Upper lobe of left lung (tissue), 6 donors: ENCODE measurements at places on chromosomes 12 and 14. TPM values are rescaled to one million over a fixed set of nuclear protein-coding genes. Genes with fewer than 3 reads are reported as not detected.

- DNase-seq: no peak
These were observed 291.7 kb downstream of the ZFP36L1 start for GRCh38 chr14:68501171-68501570.

DNA sequence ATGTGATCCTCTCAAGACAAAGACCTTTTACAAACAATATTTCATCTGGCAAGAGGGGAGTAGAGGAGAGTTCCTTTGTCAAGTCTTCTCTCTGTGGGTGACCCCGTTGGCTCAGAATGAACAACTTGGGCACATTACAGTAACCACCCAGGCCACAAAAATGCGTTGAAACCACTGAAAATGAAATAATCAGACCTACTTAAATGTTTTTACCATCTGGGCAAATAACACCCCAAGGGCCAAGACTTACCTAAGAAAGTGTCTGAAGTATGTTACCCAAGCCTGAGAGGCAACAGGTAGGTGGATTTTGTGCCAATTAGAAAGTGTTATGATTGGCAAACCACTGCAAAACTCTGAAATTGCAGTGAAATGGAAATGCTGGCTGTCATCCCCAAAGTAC lies 1.3 kb downstream of the TC2N start:
- DNase-seq: no peak

- DNase-seq: no peak
These were observed 7.4 kb downstream of the GLRX5 start for GRCh38 chr14:95541932-95542930.

- no peak for DNase-seq
These were observed 1186.0 kb upstream of the SEL1L start for GRCh38 chr14:82719617-82720016.

DNA sequence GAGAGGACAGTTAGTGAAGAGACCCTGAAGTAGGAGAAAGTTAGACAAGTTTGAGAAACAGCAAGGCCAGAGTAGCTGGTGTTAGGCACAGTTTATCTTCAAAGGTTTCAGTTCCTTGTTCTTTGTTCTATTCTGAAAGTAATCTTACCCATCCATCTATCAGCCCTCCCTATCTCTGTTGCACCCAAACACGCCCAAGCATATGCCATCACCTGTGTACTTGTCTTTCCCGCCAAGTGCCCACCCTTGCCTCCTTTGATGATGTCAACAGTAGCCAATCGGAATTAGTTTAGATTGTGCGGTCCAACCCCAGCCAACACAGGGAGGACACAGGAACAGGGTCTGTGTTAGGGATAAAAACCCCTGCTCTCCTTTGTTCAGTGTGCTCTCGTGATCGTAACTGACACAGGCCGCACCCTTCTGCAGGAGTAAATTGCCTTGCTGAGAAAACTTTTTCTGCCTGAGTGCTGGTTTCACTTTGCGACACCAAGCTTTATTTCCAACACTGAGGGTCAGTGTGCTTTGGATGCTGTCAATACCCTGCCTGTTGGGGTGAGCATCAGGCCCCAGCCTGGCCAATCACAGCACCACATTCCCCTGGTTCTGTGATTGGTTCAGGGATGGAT lies 4.7 kb upstream of the TMEM229B start:
- DNase-seq: no peak

- no peak for DNase-seq
These were observed 44.5 kb downstream of the TMPRSS12 start for GRCh38 chr12:50887191-50887590.

- no peak for DNase-seq
These were observed 11.7 kb upstream of the RIPK3 start for GRCh38 chr14:24351517-24351916.

DNA sequence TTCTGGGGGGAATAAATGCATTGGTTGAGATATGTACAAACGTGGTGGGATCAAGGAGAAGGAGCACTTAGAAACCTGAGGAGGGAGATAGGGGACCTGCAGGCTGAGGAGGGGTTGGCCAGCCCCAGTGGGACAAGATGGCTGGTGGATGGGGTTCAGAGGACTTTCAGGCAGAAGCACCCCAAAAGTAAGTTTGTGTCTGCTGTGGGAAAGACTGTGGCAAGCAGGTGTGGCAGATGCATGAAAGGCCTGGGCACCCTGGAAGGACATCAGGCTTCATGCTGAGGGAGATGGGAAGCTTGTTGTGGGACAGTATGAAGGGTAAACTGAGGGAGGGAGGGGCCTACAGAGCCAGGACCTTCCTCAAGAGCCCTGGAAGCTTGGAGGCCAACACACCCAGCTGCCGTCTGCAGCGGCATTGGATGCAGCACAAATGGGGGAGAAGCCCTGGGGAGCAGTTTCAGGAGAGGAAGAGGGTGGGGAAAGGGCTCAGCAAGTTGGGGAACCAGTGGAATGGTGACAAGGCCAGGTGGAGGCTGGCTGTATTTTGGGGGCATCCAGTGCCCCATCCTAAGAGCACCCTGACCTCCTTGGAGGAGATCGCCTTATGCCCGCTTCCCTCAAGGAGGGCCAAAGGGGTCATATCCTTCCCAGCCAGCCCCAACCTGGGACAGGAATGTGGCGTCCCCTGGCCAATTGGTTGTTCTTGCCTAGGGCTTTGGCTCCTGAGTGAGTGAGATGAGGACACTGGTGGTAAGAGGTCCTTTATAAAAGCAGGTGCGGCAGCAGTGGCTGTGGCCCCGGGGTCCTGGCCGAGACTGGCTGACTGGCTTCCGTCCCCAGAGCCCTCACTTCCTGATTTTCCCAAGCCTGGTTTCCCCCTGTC lies 20.7 kb downstream of the NFKBIA start:
- no peak for DNase-seq

DNA sequence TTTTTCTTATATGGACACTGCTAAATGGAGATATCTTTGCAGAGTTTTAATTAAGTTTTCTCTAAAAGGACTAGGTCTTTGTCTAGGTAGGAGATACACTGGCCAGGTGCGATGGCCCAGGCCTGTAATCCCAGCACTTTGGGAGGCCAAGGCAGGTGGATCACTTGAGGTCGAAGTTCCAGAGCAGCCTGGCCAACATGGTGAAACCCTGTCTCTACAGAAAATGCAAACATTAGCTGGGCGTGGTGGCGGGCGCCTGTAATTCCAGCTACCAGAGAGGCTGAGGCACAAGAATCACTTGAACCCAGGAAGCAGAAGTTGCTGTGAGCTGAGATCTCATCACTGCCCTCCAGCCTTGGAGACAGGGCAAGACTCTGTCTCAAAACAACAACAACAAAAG lies 17.1 kb upstream of the CERS5 start:
- DNase-seq: no peak

DNA sequence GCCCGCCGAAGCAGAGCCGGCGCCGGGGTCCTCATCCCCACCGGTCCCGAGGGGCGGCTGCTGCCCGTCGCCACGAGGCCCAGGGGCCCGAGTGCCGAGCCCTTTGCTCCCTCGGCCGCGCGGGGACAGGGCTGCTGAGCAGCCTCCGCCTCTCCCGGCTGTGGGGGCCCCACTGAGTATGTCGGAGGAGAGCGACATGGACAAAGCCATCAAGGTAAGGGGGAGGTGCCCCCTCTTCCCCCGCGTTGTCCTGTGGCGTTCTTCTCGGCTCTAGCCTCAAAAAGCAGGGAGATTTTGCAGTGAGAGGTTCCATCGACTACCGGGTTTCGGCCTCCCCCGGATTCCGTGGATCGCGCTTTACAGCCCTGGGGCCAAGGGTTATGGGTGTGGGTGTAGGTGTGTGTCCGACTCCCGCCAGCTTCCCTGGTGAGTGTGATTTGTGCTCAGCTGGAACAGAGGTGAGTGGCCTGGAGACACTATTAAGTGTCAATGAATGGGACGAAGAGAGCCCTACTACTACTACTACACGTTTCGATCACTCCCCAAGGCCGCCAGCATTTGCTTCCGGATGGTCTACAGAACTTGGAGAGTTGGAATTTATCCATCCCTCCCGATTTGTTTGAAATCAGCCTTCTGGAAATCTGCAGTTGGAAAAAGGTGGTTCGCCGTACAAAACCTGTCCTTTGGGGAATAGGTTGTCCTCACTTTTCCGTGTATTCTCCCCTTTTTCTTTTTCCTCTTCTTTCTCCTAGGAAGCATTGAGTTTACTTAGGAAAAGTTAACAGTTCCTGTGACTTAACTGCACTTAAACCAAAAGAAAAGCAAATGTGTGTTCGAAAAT lies 748 bp downstream of the MAPKAPK5 start:
- DNase-seq: no peak

- DNase-seq: no peak
These were observed 38.8 kb upstream of the GAS2L3 start for GRCh38 chr12:100534625-100535227.

- DNase-seq: no peak
These were observed 55.2 kb downstream of the GALNT4 start for GRCh38 chr12:89469361-89469760.

DNA sequence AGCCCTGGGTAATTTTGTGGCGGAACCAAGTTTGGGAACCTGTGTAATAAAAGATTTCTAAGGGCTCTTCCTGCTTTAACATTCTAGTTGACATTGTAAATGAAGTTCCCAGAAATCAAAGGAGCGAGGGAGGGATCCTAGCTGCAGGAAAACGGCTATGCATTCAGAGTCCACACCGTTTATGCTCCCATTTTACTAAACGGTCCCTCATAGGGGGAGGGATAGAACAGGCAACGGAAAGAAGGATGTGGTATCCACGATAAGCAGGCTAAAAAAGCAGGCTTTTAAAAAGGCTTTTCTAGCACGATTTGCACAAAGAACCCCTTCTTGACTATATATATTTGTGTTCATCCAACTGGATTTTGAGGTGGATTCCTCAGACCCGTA lies 559 bp downstream of the SYNJ2BP start:
- DNase-seq: no peak

DNA sequence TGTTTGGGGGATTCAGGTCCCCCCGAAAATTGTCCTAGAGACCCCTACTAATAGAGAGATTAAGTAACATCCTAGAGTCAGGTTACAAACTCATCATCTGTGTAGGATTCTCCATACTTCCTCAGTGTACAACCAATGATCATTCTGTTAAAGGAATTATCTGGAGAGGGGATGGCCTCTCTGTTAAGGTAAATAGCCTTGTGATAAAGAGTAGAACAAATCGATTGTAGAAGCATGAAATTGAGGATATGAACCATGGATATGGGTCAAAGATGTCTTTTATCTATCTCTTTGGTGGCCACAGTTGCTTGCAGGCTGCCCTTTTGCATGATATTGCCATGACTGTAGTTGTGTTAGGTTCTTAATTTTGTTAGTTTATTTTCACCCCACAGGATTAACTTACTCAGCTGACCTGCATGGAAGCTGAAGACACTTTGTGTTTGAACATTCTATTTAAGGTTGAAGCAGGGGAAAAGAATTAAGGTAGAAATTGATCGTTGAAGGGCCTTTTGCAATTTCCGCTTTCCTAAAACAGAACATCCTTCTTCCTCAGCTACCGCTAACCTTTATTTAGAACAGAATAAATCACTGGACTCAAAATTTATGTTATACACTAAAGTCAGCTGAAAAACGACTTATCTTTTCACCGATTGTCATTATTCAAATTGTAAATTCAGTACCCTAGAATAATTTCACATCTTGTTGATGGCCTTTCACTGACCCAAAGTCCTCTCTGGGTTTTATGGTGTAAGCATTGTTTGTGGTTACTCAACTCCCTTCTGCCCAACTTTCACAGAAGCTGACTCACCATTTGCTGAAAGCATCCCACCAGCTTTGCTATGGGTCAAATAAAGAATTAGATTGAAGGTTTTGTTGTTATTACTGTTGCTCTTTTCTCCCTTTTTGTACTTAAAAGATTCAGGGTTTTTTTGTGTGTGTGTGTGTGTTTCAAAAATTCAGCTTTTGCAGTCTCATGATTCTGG lies 52.3 kb downstream of the IRAK3 start:
- DNase-seq: no peak

- no peak for DNase-seq
These were observed 23.8 kb downstream of the SPTB start for GRCh38 chr14:64855721-64856528.

DNA sequence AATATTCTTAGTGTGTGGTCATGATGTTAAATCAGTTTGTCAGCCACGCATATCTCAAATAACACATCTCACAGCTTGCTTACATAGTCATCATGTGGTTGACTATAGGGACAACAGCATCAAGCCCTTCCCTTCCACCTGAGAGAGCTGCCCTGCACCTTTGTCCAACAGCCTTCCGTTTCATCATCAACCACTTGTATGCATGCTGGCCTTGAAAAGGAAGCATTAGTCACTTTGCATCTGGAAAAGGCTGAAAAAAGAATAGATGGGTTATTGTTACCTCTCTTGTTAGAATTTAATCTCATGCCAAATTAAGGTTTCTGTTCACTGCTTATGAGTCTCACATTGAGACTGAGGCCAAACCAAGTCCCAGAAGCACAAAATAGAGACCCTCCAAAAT lies 1586.5 kb upstream of the SEL1L start:
- no peak for DNase-seq

GRCh38 chr12:10940389-10940788 lies 1.3 kb upstream of the TAS2R14 start:
- no peak for DNase-seq

- no peak for DNase-seq
These were observed 337.8 kb upstream of the DIO2 start for GRCh38 chr14:80549141-80549540.

DNA sequence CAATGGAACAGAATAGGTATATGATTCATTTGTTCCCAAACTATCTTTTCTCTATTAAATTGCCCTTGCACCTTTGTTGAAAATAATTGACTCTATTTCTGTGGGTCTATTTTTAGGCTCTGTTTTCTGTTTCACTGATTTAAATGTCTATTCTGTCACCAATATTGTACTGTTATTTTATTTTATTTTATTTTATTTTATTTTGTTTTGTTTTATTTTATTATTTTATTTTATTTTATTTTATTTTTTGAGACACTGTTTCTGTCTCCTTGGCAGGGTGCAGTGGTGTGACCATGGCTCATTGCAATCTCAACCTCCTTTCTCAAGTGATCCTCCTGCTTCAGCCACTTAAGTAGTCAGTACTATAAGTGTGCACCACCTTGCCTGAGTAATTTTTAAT lies 34.9 kb downstream of the OR4N2 start:
- DNase-seq: no peak

DNA sequence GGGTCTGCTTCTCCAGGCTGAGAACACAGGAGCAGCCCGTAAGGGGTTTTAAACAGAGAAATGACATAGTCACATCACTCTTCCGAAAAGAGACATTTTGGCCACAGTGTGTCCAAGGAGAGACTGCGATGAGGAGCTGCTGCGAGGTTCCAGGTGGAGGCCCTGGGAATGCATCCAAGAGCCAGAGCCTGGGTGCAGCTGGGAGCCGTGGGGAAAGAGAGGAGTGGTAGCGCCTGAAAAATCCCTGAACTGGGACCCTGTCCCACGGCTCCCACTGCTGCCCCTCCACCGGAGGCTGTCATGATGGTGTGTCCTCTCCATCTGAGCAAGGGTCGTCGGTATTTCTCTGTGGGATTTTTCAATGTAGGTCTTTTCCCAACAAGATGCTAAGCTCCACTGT lies 146.9 kb downstream of the BCL11B start:
- no peak for DNase-seq

- DNase-seq: peak; percentile 8
These were observed 786.3 kb upstream of the NOVA1 start for GRCh38 chr14:27384124-27384523.

GRCh38 chr12:54352891-54353874 lies 11.1 kb downstream of the GPR84 start:
- peak; percentile 73 for DNase-seq

Gene CIT
- total RNA-seq: 185 TPM

Gene SLC35E3
- 9.3 TPM for total RNA-seq

Gene CABP1
- 1.2 TPM for total RNA-seq

Gene KCNC2
- not detected for total RNA-seq

Gene TMTC1
- 25.1 TPM for total RNA-seq

Gene MYH6
- not detected for total RNA-seq

Gene A2M
- total RNA-seq: 1,672 TPM

Gene RNASE7
- total RNA-seq: not detected

Gene M6PR
- total RNA-seq: 239 TPM

Gene CRY1
- total RNA-seq: 56.6 TPM

Gene INHBC
- total RNA-seq: not detected

Gene SPX
- total RNA-seq: 0.40 TPM

Gene KRT81
- total RNA-seq: 0.46 TPM
